ENCODE measurements at places on chromosomes 16 and 17. TPM values are rescaled to one million over a fixed set of nuclear protein-coding genes. Genes with fewer than 3 reads are reported as not detected.

Gene E4F1
- 18.0 TPM for total RNA-seq

- DNase-seq = no peak
Measured at GRCh38 chr16:2162676-2163118, 7.1 kb downstream of the TRAF7 start.

- DNase-seq = peak; percentile 44
Measured at GRCh38 chr17:82097184-82097918, 685 bp downstream of the FASN start.

- DNase-seq = no peak
Measured at GRCh38 chr17:78613416-78613815, 36.2 kb upstream of the DNAH17 start.
